ENCODE measurements at places on chromosomes 13 and 19.
A peak's percentile ranks its signal among the peaks of the same experiment; 100 is the strongest.

DNA sequence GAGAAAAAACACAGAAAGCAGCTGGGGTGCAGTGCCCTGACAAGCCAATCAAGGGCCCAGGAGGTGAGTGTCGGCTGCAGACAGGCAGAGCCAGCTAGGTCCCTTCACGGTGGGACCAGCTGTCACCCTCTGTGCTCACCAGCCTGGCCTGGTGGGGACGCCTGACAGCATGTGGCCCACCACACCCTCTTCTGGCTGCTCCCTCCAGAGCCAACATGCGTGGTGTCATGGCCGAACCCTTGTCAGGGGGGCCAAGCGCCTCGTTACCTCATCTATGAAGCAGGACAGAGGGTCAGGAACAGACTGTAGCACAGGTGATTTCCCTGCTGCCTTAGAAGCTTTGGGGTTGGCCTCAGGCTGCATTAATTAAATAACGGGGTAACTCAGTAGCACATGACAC, 40.0 kb upstream of the ISYNA1 start:
- no peak for DNase-seq

DNA sequence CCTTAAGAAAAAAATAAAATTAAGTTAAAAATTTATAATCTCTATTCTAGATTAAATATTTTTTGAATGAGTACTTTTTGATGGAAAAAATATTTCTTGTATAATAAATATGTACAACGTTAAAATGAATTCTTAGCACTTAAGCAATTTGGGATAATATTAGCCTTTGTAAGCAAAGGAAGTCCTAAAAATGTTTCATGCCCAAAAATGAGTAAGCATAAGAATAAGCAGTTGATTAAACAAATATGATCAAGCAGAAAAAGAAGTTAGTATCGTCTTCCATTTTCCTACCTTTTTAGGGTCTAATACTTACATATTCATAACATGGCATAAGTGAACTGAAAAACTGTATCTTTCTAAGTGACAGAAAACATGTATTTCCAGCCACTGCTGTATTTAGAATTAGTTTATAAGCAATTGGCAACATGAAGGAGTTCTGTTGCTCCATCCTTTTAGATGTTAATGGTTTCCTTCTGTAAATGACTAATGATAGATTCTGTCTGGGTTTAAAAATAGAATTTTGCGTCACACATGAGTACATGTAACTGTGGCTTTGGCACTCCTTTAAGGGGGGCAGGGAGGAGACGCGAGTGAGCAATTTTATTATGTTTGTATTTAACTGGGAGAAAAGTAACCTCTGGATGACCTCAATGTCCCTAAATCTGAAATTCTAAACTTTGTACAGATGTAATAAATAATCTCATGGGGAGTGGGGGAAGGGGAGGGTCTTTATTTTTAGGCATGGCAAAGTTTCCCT, 237.4 kb downstream of the RGCC start:
- peak; percentile 66 for DNase-seq

GRCh38 chr13:111296417-111296816, 24.0 kb upstream of the TEX29 start:
- no peak for DNase-seq

DNA sequence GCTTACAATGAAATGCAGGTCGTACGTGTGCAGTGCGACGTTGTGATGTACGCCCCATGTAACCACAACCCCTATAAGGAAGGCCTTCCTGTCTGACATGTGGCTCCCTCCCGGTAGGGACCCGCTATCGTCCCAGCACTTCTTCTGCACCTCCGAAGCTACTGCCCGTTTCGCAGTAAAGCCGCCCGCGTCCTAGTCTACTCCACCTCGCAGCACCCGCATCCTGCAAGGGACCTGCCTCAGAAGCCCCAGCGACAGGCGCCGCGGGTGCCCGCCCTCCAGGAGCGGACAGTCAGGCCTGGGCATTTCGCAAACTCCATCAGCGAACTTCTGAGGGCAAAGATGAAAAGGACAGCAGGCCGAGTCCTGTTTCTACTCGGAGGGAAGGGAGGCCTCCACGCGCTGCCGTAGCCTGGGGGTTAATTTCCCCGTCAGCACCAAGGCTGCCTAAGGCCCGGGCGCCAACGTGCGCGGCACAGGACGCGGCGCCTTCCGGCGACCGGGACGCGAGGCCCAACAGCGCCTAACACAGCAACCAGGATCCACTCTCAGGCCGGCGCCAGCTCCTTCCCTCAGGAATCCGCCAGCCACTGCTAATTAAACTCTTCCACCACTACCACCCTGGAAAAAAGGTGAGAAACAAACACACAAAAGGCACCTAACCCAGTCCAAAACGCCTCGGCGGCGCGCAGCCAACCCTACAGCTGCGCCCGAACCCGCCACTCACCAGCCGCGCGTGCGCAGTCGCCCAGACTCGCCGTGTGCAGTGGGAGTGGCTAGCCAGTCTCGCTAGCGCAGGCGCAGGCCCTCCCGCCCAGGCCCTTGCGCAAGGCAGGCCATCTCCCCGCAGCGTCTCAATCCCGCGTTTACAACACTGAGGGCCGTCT, at the start of gene EEF1AKMT1:
TSS of gene EEF1AKMT1 (minus strand) at position 768 of the 887 bp plus-strand sequence. CDS start 16,363 bp downstream, outside the sequence.
- peak; percentile 96 for DNase-seq

- DNase-seq, result no peak
Measured at GRCh38 chr19:1690699-1691307, 38.4 kb upstream of the TCF3 start.

GRCh38 chr19:38274739-38275138, 10.4 kb downstream of the SPINT2 start:
- DNase-seq, result no peak

DNA sequence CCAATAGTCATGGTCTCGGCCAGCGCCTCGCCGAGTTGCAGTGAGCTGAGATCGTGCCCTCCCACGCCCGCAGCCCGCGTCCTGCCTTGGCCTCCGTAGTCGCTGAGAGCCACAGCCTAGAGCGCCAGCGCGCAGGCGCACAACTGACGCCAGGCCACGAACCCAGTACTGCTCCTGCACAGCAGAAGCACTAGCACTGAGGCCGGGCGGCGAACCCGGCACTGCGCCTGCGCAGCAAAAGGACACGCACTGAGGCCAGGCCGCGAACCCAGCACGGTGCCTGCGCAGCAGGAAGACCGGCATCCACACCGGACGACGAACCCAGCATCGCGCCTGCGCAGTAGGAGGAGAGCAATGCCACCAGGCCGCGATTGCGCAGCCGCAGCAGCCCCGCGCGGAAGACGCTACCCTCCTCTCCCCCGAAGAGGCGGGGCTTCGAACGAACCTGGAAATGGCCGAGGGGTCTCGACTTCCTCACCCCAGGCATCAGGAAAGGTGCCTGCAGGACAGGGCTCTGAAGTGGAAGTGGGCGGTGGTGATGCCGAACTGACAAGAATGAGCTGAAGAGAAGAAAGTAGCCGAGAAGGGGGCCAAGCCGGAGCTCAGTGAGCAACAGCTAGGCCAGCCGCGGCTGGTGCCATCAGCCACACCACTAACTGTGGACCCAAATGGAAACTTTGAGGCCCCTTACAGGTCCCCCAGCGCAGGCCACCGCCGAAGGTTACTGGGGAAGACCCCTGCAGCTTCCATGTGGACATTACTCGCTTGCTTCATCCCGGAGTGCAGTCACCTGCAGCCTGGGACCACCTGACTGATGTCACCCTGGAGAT, 7.5 kb downstream of the F10 start:
- peak; percentile 58 for DNase-seq

- DNase-seq, result no peak
Measured at GRCh38 chr13:29008296-29008695, 188.2 kb downstream of the MTUS2 start.

- no peak for DNase-seq
Measured at GRCh38 chr19:51571599-51571998, 516 bp downstream of the ZNF175 start.

GRCh38 chr13:24662195-24663088, 17.8 kb upstream of the ATP12A start:
- no peak for DNase-seq

GRCh38 chr19:31262725-31263191, 86.5 kb downstream of the TSHZ3 start:
- DNase-seq, result no peak

- DNase-seq, result no peak
Measured at GRCh38 chr13:101390461-101390860, 25.8 kb downstream of the NALCN start.

GRCh38 chr13:109819874-109820273, 33.5 kb upstream of the IRS2 start:
- no peak for DNase-seq

GRCh38 chr19:16328824-16329482, 4.3 kb downstream of the KLF2 start:
- DNase-seq, result no peak

DNA sequence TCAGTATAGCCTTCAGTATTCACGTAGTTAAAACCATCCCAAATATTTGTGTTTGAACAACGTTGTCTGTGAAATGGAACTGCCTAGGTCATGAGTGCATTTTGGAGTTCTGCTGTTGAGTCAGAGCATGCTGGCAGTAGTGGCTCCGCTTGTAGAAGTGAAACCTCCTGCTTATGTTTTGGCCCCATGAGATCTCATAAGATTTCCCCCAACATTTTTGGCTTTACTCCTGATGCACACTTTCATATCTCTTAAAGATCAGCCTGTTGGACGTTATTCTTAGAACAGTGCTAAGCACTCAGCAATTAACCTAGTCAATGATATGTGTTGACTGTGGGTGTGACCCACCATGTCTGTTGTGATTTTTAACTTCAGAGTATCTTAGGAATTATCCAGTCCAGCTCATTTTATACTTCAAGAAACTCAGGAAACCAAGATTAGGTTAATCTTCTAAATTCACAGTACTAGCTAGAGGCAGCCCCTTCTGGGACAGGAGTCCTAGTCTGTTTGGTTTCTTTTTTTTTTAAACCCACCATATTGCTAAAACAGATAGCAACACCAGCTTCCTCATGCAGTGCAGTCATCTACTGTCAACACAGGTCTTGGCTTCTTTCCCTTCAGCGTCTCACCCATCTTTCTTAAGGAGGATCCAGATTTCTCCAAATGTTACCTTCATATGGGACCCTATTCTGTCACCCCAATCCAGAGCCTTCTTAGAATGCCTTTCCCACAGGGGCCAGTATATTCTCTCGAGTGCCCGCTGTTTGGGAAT, 26.2 kb downstream of the RAP2A start:
- DNase-seq, result no peak

DNA sequence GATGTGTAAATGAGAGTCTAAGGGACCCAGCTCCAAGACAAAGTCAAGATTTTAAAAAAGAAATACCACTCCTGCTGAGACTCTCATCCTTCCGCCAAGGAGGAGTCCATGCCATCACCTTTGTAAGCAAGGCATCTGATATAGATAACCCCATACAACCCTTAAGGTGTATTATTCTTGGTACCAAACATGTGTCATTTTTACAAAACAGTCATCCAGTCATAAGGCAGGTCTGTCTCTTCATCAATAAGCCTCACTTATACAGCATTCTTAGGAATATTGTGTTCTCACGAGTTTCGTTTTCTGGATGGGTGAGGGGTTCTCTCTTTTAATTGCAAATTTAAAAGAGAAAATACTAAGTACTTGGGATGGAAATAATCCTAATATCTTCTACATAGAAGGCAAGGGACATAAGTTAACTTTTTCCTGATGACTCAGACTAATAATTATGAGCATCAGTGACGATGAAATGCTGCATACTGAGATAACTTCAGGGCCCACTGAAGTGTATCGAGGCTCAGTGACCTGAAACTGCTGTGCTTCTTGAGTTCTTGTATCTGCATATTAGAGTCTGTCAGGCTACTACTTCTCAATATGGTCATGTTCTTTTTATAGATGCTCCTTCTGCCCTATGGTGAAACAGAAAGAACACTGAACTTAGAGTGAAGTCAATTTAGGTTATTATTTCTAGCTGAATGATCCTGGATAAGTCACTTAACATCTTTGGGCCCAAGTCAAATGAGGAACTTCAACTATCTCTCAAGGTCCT, 166.6 kb downstream of the KLF12 start:
- no peak for DNase-seq

GRCh38 chr19:35044317-35045117, 3.0 kb downstream of the HPN start:
- DNase-seq, result no peak

DNA sequence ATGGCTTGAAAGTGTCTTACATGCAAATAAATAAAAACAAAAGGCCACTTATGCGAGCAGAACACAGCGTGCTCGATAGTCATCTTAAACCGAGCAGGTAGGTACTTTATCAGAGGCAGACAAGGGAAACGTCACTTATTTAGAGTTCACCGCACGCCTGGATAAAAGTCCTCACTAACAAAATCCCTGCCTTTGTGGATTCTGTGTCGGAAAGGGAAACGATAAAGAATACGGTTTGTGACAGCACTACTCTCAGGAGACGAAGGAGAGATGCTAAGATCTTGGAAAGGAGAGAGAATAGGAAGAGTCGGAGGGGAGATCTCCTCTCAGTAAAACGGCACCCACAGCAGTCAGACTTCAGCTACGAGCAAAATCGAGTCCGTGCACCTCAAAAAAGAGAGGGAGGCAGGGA, 581 bp downstream of the RCBTB1 start:
- no peak for DNase-seq

DNA sequence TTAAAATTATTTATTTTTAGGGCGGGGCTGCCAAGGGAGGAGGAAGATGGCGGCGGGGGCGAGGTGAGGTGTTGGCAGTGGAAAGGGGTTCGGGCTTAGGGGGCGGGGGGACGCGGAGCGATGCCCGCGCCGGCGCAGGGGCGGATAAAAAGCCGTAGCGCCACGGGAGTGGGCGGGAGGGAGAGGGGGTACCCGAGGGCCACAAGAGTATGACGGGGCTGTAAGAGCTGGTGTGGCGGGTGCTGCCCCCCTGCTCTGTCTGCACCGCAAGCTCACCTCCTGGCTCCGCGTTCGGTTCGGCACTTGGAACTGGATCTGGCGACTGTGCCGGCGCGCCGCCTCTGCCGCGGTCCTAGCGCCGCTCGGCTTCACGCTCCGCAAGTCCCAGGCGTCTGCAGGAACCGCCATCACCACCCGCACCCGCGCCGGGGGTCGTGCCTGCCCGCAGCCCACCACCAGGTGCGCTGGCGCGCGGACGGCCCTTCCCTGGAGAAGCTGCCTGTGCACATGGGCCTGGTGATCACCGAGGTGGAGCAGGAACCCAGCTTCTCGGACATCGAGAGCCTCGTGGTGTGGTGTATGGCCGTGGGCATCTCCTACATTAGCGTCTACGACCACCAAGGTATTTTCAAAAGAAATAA, 265.2 kb upstream of the SGCG start:
- no peak for DNase-seq

GRCh38 chr13:22243469-22244163, 572.7 kb downstream of the FGF9 start:
- DNase-seq, result no peak

- no peak for DNase-seq
Measured at GRCh38 chr13:24050796-24051715, 109.5 kb upstream of the SPATA13 start.

DNA sequence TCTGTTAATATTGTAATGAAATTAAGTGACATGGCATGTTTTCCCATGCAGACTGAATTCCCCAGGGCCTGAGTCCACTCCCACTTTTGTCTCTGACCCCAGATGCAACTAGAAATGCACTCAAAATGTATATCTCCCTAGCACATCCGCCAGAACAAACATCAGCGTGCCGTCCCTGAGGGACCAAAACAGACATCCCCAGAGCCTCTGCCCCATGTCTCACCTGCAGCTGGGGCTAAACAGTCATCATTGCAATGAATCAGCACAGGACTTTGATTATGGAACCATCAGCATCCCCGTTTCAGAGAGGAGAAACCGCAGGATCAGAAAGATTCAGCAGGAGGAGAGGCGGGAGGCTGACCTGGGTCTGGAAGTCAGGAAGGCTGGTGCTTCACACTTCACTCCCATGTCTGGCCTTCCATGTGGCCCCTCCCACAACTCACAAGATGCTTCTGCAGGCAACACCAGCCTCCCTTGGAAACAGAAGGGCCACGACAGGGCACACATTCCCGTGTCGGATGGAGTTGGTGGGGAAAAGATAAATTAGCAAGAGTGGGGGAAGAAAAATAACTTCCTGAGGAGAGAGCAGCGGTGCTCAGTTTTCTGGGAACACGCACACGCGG, 130.6 kb upstream of the VSTM2B start:
- no peak for DNase-seq
